ENCODE measurements at places on chromosomes 16 and 17. TPM values are rescaled to one million over a fixed set of nuclear protein-coding genes. Genes with fewer than 3 reads are reported as not detected.

The CD300H gene
- total RNA-seq: 0.73 TPM

The ZNF785 gene
- 2.6 TPM for total RNA-seq

The HOXB1 gene
- not detected for total RNA-seq

The HS3ST2 gene
- not detected for total RNA-seq

The CDC6 gene
- 0.21 TPM for total RNA-seq

The FA2H gene
- total RNA-seq: 0.42 TPM

The PRSS22 gene
- total RNA-seq: 0.21 TPM

The HOXB4 gene
- 0.31 TPM for total RNA-seq

The PDILT gene
- not detected for total RNA-seq

The FOXO3B gene
- total RNA-seq: 6.9 TPM

The CHD9NB gene
- not detected for total RNA-seq

The CCL4 gene
- 482 TPM for total RNA-seq

The MEIOB gene
- not detected for total RNA-seq

The KRT33A gene
- not detected for total RNA-seq

The KRT36 gene
- total RNA-seq: not detected

The XYLT2 gene
- 6.8 TPM for total RNA-seq
